ENCODE measurements at places on chromosomes 5 and 9.

- no peak for DNase-seq
Measured at GRCh38 chr9:33794560-33794959, 801 bp upstream of the PRSS3 start.

DNA sequence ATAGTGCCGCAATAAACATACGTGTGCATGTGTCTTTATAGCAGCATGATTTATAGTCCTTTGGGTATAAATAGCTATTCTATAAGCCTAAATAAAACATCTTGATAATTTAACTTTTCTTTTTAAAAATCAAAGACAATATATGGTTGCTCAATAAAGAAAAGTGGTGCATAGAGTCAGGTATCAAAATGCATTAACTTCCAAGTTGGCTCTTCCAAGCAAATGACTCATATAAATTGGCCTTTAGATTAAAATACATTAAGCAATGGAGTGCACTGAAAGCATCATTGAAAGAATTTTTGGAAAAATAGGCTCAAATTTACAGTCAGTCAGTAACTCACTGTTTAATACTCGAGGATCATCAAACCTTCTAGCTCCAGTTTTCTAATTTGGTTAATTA lies 106.6 kb downstream of the PLCXD3 start:
- no peak for DNase-seq

GRCh38 chr5:168086104-168086610 lies 205.3 kb upstream of the WWC1 start:
- no peak for DNase-seq

- no peak for DNase-seq
Measured at GRCh38 chr5:9850456-9850855, 220.3 kb upstream of the TAS2R1 start.

GRCh38 chr9:131467214-131467935 lies 35.3 kb upstream of the POMT1 start:
- DNase-seq = no peak

DNA sequence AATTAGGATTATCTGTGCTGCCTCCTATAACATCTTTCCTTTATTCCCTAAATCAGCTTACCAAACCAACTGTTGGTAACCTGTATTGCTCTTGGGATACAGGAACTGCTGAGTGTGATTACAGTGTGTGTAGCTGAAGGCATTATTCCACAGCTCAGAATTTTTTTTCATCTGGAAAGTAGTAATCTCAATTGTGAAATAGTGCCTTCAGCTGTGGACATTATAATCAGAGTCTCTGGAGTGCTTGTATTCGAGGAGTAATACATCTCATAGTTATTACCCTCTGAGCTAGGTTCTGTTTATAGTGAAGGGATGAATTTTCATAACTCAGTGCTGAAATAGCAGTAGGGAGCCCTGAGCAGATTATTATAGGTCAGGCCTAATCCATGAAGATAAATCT lies 199.5 kb downstream of the MAST4 start:
- no peak for DNase-seq

DNA sequence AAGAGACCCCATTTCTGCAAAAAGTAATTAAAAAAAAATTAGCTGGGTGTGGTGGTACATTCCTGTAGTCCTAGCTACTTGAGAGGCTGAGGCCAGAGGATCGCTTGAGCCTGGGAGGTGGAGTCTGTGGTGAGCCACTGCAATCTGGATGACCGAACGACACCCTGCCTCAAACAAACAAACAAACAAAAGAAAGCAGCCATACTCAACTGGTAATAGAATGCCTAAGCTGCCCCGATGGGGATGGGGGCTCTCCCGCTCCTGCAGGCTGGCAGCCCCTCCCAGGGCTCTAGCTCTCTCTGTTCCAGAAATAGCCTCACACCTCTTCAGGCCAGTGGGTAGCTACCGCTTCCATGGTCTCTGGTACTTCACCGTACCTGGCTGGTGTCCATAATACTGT lies 241.8 kb downstream of the FANCC start:
- no peak for DNase-seq

All from stimulated activated CD4-positive, alpha-beta T cell treated with anti-CD3 and anti-CD28 coated beads, Interleukin-4, amount 100 ng/mL, for 48 hours (primary cell).